Fibroblast of villous mesenchyme (primary cell): ENCODE measurements at places on chromosomes 4 and X. TPM values are rescaled to one million over a fixed set of nuclear protein-coding genes. Genes with fewer than 3 reads are reported as not detected.
A peak's percentile ranks its signal among the peaks of the same experiment; 100 is the strongest.

DNA sequence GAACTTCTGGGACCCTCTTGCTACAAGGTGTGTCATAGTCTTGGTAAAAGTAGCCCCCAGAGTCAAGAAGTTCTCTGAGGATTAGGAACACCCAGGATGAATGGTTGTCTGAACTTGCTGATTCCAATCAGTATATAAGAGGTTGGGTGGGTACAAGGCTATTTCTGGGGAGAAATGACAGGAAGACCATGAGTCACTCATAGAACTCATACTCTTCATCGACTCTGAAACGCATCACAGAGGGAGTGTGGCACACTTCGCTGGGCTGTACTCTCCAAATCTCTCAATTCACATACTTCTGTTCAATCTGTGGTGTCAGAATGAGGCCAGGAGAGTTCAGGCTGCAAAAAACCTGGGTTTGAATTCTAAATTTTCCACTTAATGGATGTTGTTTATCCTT, 193.2 kb upstream of the LEF1 start:
- no peak for DNase-seq

- no peak for DNase-seq
These were observed 52.7 kb upstream of the FTHL17 start for GRCh38 chrX:31124536-31124935.

CXCL5 gene
- 0.32 and 2.2 TPM in 2 replicates for total RNA-seq

DNA sequence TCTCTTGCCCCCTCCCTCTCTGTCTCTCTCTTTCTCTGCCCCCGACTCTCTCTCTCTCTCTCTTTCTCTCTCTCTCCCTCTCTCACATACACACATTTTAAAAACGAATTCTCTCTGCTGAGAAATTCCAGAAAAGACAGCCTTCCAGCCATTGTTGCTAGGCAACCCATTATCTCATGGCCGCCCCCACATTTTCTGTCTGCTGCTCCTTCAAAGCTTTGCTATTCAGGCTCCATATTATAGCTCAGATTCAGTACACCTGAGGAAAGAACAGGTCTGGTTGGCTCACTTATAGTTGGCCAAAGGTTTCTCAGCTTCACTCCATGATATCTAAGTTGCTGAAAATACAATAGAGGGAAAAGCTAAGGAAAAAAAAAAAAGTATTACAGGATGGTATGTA, 174.4 kb upstream of the RADX start:
- no peak for DNase-seq

DNA sequence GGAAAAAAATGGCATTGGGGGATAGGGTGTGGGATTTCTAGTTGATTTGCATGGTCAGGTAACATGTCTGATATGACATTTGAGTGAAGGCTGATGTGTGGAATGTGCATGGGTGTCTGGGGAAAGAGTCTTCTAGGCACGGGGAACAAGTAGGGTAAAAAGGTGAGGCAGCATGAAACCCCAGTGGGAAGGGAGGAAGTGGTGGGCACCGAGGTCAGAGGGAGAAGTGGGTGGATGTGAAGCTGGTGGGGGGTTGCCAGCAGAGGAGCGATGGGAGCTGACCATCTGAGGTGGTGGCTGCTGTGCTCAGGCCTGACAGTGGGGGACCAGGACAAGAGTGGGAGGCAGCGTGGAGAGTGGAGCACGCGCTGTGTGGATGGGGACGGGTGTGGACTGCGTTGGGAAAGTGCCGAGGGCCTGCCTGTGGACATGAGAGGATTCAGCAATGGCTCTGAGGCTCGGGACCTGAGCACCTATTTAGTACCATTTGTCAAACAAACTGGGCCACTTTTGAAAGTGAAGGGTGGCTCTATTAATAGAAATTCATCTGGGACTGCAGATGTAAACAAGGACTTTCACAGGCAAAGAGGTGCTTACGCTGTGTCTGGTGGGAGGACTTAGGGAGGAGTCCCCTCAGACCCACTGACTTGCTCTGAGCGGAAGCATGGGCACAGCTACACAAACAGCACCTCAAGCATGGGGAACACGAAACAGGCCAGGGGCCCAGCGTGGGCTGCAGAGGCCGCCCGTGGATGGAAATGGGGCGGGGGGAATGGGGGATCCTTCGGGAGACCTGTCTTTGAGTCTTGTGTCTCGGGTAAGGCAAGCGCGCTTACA, 16.7 kb upstream of the S100P start:
- DNase-seq: no peak

DNA sequence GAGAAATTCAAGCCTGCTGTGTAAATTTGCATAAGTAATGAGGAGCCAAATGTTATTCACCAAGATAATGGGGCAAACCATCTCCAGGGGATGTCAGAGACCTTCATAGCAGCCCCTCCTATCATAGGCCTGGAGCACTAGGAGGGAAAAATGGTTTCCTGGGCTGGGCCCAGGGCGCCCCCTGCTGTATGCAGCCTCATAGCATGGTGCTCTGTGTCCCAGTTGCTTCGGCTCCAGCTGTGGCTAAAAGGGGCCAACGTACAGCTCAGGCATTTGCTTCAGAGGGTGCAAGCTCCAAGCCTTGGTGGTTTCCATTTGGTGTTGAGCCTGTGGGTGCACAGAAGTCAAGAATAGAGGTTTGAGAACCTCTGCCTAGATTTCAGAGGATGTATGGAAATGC, 859.3 kb downstream of the RPA4 start:
- no peak for DNase-seq

GRCh38 chr4:138891631-138892031, 124.0 kb upstream of the NOCT start:
- no peak for DNase-seq

- no peak for DNase-seq
These were observed 133.0 kb downstream of the ZC4H2 start for GRCh38 chrX:64843224-64843623.

GRCh38 chr4:145069361-145069760, 28.6 kb downstream of the ANAPC10 start:
- DNase-seq: peak; percentile 53

- DNase-seq: no peak
These were observed 380.4 kb upstream of the CPEB2 start for GRCh38 chr4:14621731-14622463.

S100P gene
- not detected in 2 replicates for total RNA-seq

EDA2R gene
- 8.1 and 18.1 TPM in 2 replicates for total RNA-seq

SSX2B gene
- total RNA-seq: 0.32 TPM in 1 of 2 replicates, not detected in the other

GRCh38 chrX:30156880-30157560, 58.3 kb upstream of the MAGEB2 start:
- DNase-seq: peak; percentile 83

PAGE2B gene
- not detected in 2 replicates for total RNA-seq

PDGFC gene
- total RNA-seq: 145 and 184 TPM in 2 replicates
